Activated CD4-positive, alpha-beta T cell treated with anti-CD3 and anti-CD28 coated beads, Interleukin-2, amount 10 ng/mL, durations not matched to agents 24 days and 14 days (primary cell): ENCODE measurements at places on chromosomes 6 and 20. TPM values are rescaled to one million over a fixed set of nuclear protein-coding genes. Genes with fewer than 3 reads are reported as not detected.
A peak's percentile ranks its signal among the peaks of the same experiment; 100 is the strongest.

CST4 gene
- total RNA-seq, result not detected in 2 replicates

SLC12A5 gene
- not detected in 2 replicates for total RNA-seq

NKX2-4 gene
- not detected in 2 replicates for total RNA-seq

FHL5 gene
- not detected in 2 replicates for total RNA-seq

FOXF2 gene
- not detected in 2 replicates for total RNA-seq

TBC1D22B gene
- 17.2 and 18.7 TPM in 2 replicates for total RNA-seq

GRIK2 gene
- total RNA-seq, result not detected in 2 replicates

MAFB gene
- total RNA-seq, result 0.93 and 1.2 TPM in 2 replicates

GRCh38 chr6:127083231-127083962, 35.1 kb upstream of the RSPO3 start:
- no peaks in the 10 kb centered on the region for H3K36me3 ChIP-seq
- no peak for DNase-seq
- no peak overlapping the region for H3K27ac ChIP-seq
- no peaks in the 10 kb centered on the region for H3K4me1 ChIP-seq
- H3K4me3 ChIP-seq, result no peak overlapping the region

GRCh38 chr6:7673063-7673536, 52.8 kb upstream of the BMP6 start:
- no peaks in the 10 kb centered on the region for H3K4me1 ChIP-seq
- no peak overlapping the region for H3K4me3 ChIP-seq
- no peak for DNase-seq
- H3K27me3 ChIP-seq, result peaks cover 10% of the 10 kb centered on the region
- no peaks in the 10 kb centered on the region for H3K36me3 ChIP-seq

DNA sequence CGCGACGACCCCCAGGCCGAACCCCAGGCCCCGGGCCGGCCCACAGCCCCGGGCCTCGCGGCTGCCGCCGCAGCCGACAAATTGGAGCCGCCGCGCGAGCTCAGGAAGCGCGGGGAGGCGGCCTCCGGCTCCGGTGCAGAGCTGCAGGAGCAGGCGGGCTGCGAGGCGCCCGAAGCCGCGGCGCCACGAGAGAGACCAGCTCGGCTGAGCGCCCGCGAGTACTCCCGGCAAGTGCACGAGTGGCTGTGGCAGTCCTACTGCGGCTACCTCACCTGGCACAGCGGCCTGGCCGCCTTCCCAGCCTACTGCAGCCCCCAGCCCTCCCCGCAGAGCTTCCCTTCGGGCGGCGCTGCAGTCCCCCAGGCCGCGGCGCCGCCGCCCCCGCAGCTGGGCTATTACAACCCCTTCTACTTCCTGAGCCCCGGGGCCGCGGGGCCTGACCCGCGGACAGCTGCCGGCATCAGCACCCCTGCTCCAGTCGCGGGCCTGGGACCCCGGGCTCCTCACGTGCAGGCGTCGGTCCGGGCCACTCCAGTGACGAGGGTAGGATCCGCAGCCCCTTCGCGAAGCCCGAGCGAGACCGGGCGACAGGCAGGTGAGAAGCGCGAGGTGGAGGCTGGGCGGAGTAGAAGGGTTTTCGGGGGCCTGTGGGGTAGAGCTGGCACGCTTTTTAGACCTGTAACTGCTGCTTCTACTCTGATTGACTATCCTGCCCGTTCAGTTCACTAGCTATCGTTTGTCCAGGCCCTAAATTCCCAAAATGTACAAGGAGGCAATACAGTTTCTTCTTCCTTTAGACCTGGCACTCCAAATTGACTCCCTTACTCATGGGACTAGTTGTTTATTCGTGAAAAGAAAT, 654 bp downstream of the FAM8A1 start:
- H3K27me3 ChIP-seq, result no peaks in the 10 kb centered on the region
- peak; percentile 83 for DNase-seq
- peaks cover 18% of the 10 kb centered on the region for H3K36me3 ChIP-seq
- peak overlapping the region; percentile 72 for H3K27ac ChIP-seq

- DNase-seq, result no peak
- no peaks in the 10 kb centered on the region for H3K36me3 ChIP-seq
These were observed 49.4 kb downstream of the ERMARD start for GRCh38 chr6:169800668-169801395.

DNA sequence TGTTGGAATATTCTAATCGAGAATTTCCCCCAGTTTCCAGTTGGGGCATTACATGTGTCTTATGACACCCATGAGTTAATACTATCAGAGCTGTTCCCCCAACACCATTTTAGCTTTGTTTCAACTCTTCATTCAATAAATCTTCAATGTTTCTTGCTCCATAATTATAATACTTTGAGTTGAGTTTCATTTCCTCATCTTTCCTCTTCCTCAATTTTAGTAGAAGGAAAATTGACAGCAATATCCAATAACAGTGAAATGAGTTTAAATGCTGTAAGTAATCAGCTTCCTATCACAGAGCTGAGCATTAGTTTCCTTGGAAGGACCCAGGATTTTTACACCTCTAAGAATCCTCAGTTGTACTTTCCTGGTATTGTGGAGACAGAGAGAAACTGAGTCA, 1.0 kb upstream of the STMND1 start:
- peaks cover 30% of the 10 kb centered on the region for H3K27me3 ChIP-seq
- no peaks in the 10 kb centered on the region for H3K36me3 ChIP-seq
- no peak overlapping the region for H3K4me3 ChIP-seq
- peaks cover 2% of the 10 kb centered on the region for H3K4me1 ChIP-seq
- no peak overlapping the region for H3K27ac ChIP-seq

DNA sequence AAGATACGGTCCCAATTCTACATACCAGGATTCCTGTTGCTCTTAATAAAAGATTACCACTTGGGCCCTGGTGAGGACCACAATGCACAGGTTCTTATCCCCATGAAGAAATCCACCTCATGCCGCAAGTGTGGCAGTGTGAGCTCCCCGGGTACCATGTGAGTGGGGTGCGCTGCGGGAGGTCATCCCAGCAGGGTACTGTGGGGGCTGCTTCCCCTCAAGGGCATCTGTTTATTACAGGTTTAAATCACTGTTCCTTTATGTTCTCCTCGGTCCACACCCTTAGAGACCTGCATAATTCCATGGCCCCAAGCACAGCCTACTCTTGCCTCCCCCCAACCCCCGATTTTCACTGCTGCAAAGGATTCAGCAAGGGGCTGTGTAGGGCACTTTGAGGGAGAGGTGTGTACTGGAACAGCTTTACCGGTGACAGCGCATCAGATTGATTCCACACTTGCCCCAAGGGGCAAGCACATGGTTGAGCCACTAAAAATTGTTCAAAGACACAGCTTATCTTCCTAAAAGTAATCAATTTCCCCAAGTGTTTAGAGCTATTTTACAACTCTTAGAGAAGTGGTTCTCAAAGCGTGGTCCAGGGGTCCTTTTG, 6.2 kb downstream of the DIDO1 start:
- no peaks in the 10 kb centered on the region for H3K27me3 ChIP-seq
- H3K4me3 ChIP-seq, result peak overlapping the region; percentile 76
- DNase-seq, result no peak

- no peaks in the 10 kb centered on the region for H3K27me3 ChIP-seq
- DNase-seq, result no peak
- H3K4me1 ChIP-seq, result peaks cover 6% of the 10 kb centered on the region
- H3K27ac ChIP-seq, result no peak overlapping the region
- no peak overlapping the region for H3K4me3 ChIP-seq
- H3K36me3 ChIP-seq, result peaks cover 18% of the 10 kb centered on the region
These were observed 63.2 kb downstream of the UBR2 start for GRCh38 chr6:42627044-42627443.

DNA sequence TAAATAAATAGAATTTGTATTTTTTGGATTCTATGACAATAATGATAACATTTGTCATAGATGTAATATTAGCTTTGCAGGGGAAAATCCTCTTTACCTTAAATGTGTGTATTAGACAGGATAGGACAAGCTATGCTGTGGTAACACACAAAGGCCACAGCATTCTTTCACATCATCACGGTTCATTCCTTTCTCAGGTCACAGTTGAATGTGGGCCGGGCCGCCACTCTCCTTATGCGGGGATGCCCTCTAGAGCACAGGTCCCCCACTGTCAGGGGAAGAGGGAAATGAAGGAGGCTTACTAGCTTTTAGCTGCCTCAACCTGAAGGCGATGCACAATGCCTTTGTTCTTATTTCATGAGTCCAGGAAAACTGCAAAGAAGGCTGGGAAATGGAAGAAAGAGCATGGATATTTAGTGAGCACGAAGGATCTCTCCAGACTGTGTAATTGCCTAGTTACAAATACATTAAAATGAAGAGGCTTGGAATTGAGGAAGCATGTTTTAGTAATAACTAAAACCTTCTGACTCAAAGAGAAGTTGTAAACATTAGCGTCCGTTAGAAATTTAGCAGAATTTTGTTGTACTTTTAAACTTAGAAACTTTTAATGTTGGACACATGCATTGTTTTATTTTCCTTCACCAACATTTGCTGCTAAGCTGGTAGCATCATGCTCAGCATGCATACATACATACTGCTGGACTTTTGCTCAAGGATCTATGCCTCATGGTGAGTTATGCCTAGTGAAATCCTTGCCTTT, 248.9 kb upstream of the FOXQ1 start:
- H3K4me3 ChIP-seq, result no peak overlapping the region
- DNase-seq, result no peak
- H3K27ac ChIP-seq, result no peak overlapping the region
- no peaks in the 10 kb centered on the region for H3K4me1 ChIP-seq
- H3K36me3 ChIP-seq, result no peaks in the 10 kb centered on the region

- H3K27ac ChIP-seq, result no peak overlapping the region
- DNase-seq, result no peak
- H3K27me3 ChIP-seq, result peaks cover 8% of the 10 kb centered on the region
- no peaks in the 10 kb centered on the region for H3K36me3 ChIP-seq
- H3K4me1 ChIP-seq, result no peaks in the 10 kb centered on the region
- H3K4me3 ChIP-seq, result no peak overlapping the region
These were observed 20.0 kb upstream of the MPC1 start for GRCh38 chr6:166402582-166403277.

DNA sequence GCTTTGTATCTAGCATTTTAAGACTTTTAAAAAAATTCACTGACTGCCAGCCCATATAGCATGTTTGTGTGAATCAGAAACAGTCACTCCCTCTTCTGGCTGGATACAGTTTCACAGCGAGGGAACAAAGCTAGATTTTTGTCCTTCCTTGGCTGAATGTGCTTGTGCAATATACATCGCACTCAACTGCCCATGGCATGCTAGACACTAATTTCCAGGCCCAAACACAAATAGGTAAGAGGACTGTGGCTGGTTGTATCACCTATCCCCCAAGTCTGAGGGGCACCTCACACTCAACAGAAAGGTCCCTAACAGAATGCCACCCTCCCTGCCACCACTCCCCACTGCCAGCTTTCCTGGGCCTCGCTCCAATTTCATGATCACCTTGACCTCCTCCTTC, 16.2 kb upstream of the BLCAP start:
- H3K4me3 ChIP-seq, result no peak overlapping the region
- H3K4me1 ChIP-seq, result no peaks in the 10 kb centered on the region
- H3K27ac ChIP-seq, result no peak overlapping the region
- no peaks in the 10 kb centered on the region for H3K36me3 ChIP-seq
- H3K27me3 ChIP-seq, result peaks cover 10% of the 10 kb centered on the region
- no peak for DNase-seq

GRCh38 chr6:568954-569523, 87.9 kb downstream of the HUS1B start:
- peaks cover 55% of the 10 kb centered on the region for H3K36me3 ChIP-seq
- peaks cover 26% of the 10 kb centered on the region for H3K4me1 ChIP-seq
- DNase-seq, result peak; percentile 50
- no peak overlapping the region for H3K4me3 ChIP-seq
- H3K27ac ChIP-seq, result no peak overlapping the region
- H3K27me3 ChIP-seq, result no peaks in the 10 kb centered on the region

GRCh38 chr20:9375221-9375681, 139.1 kb upstream of the LAMP5 start:
- no peaks in the 10 kb centered on the region for H3K4me1 ChIP-seq
- no peaks in the 10 kb centered on the region for H3K27me3 ChIP-seq
- no peak overlapping the region for H3K27ac ChIP-seq

DNA sequence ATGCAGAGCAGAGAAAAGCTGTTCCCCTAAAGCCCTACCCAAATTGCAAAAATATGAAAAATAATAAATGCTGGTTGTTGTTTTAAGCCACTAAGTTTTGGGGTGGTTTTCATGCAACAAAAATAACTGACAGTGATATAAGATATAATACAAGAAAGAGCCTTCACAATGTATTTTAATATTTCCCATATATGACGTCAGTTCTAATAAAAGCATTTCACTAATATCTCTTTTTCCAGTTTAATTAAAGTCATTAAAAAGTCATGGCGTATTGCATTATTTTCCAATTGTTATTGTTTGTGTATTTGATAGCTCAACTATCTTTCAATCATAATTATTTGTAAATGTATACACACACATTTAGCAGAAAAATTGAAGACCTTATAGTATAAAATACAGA, 134.7 kb upstream of the EPHA7 start:
- H3K27ac ChIP-seq, result no peak overlapping the region
- H3K27me3 ChIP-seq, result no peaks in the 10 kb centered on the region
- no peaks in the 10 kb centered on the region for H3K4me1 ChIP-seq

DNA sequence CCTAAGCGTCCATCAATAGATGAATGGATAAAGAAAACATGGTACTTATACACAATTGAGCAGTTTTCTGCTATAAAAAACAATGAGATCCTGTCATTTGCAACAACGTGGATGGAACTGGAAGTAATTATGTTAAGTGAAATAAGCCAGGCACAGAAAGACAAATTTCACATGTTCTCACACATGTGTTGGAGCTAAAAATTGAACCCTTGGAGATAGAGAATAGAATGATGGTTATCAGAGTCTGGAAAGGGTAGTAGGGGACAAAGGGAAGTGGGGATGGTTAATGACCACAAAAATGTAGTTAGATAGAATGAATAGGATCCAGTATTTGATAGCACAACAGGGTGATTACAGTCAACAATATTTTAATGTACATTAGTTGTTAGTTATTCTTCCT, 1033.5 kb downstream of the HACE1 start:
- H3K36me3 ChIP-seq, result no peaks in the 10 kb centered on the region
- no peaks in the 10 kb centered on the region for H3K27me3 ChIP-seq
- no peak overlapping the region for H3K4me3 ChIP-seq

DNA sequence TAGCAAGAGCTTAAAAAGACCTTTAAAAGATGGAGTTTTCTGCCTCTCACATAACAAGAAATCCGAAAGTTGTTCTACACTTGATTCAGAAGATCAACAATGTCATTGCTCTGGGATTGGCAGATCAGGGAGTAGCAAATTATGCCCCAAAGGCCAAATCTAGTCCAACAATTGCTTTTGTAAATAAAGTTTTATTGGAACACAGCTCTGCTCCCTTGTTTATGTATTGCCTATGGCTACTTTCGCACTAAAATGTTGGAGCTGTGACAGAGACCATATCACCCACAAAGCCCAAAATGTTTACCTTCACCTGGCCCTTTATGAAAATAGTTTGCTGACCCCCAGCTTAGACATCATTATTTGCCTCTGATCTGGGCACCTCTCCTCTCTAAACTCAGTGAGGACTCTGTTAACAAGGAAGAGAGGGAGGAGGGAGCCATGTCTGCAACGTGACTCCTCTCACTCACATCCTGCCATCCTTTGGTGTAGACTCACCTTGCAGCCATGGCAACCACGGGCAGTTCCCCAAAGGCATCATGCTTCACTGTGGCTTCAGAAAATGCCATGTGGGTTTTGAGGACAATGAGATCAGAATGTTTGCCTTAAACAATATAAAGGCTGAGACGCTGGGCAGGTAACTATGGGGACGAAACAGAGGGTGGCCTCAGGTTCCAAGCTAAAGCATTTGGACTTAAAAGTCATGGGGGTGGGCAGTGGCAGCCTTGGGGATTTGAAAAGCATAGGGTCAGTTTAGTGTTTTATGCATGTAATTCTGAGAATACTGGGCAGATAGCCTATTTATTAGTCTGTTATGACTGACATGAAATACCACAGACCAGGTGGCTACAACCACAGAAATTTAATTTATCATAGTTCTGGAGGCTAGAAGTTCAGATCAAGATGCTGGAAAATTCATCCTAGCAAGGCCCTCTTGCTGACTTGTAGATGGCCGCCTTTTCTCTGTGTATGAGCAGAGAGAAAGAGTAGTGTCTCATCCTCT, 149.7 kb upstream of the TNFAIP3 start:
- peak; percentile 95 for DNase-seq
- H3K4me3 ChIP-seq, result peak overlapping the region; percentile 13
- H3K36me3 ChIP-seq, result peaks cover 7% of the 10 kb centered on the region
- H3K27me3 ChIP-seq, result no peaks in the 10 kb centered on the region
- H3K27ac ChIP-seq, result peak overlapping the region; percentile 91
- H3K4me1 ChIP-seq, result peaks cover 51% of the 10 kb centered on the region
